ENCODE measurements at places on chromosomes 1 and 21.

- DNase-seq: no peak
These were observed 1262.8 kb upstream of the PRMT6 start for GRCh38 chr1:105793536-105794146.

GRCh38 chr21:23488245-23488644 lies 2119.0 kb downstream of the MRPL39 start:
- DNase-seq: no peak

- DNase-seq: no peak
These were observed 35.1 kb downstream of the RABGAP1L start for GRCh38 chr1:174194461-174194860.

DNA sequence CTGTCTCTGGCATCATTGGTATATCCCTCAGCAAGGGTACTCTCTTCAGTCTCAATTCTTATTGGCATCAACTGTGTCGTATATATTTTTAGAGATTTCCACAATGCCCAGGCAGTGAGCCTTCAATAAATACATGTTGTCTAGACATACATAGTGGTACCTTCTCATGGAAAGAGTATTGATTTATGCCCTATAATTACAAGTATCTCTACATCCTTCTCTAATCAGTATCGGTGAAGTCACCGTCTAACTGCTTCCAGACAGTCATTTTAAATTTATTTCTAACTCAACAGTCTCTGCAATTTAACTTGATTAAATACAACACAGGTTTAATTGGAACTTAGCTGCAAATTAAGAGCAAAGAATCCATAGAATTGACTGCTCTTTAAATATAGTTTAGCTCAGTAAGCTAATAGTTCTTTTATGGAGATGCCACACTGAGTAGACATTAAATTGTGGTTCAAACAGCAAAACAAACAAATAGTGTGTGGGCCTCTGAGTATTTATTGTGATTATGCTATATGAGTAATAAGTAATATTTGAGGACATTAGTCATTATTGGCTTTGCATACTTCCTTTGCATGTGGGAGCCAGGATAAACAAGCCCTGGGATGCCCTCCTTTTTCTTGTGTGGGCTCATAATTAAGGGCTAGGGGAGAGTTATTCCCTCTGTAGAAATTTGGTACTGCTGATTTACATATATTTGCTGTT lies 126.9 kb upstream of the DUSP10 start:
- no peak for DNase-seq

- no peak for DNase-seq
These were observed 44.9 kb downstream of the PAFAH2 start for GRCh38 chr1:25952841-25953401.

- DNase-seq: no peak
These were observed 3.6 kb upstream of the SPSB1 start for GRCh38 chr1:9289090-9289534.
